ENCODE measurements at places on chromosomes 6 and 20.
A peak's percentile ranks its signal among the peaks of the same experiment; 100 is the strongest.

- no peak for DNase-seq
Observed at GRCh38 chr20:16417001-16417400, 156.2 kb downstream of the KIF16B start.

GRCh38 chr6:73823832-73824231 is 127.8 kb downstream of the CD109 start:
- peak; percentile 17 for DNase-seq

DNA sequence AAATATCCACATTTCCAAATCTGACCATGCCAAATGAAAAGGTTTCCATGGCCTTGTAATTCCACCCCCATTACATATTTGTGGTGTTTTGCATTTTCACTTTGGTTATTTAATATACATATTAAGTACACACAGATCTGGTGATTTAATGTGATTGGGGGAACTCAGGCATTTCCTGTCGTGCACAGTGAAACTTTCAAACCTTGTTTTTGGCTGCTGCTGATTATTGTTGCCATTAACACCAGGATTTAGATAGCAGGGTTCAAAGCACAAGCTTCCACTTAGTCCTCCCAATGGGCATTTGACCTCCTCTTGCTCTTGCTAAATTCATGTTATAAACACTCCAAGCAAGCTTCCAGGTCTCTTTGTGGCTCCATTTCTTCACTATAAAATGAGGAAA is 166.5 kb downstream of the SOBP start:
- DNase-seq: no peak

GRCh38 chr20:61719691-61720347 is 345.9 kb downstream of the TAF4 start:
- no peak for DNase-seq

GRCh38 chr6:97067045-97067444 is 142.5 kb downstream of the KLHL32 start:
- peak; percentile 20 for DNase-seq

DNA sequence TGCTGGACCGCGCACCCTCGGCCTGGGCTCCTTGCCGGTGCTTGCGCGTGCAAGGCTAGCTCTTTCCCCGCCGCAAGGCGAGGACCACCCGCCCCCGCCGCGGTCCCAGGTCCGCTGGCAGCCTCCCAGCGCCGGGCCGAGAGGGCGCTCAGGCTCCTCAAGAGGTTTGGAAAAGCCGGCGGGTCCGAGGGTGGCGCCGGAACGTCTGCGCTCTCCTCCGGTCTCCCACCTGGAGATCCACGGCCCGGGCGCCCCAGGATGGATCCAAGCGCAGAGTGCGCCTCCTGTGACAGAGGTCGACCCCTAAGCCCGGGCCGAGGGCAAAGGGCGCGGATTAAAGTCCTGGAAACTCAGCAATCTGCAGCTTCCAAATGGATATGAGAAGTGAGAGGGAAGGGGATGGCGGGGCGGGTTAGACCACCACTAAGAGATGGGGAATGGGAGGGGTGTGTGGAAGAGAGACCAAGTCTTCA is 575 bp upstream of the MICAL1 start:
- DNase-seq: no peak

DNA sequence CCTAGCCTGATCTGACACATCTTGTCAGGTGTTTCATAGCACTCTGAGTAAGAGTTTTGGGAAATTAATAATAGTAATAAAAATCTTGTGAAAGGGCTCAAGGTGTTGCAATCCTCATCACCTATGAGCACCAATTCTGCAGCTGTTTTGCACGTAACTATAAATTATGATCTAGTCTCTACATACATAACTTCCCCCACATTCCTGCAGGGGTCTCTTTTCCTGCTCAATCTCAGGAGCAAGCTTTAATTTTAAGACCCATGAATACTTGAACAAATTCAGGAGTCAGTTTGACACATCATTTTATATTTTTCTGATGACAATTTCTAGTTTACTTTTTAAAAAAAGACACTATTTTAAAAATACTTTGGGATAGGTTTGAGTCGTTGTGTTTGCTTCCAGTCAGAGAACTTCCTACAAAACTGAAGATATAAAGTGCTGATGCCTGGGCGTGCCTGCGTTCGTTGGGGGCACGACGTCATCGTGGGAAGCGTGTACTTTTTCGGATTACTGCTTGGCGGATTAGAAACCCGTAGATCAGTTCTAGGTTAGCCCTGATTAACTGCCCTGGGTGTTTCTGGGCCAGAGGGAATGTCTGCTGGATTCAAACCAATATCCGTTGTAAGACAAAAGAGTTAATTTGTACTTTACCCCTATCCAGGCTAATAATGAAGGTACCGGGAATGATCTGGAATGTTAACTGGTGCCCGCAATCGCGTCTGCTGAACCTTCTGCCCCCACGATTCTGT is 1.0 kb upstream of the E2F3 start:
- peak; percentile 70 for DNase-seq

DNA sequence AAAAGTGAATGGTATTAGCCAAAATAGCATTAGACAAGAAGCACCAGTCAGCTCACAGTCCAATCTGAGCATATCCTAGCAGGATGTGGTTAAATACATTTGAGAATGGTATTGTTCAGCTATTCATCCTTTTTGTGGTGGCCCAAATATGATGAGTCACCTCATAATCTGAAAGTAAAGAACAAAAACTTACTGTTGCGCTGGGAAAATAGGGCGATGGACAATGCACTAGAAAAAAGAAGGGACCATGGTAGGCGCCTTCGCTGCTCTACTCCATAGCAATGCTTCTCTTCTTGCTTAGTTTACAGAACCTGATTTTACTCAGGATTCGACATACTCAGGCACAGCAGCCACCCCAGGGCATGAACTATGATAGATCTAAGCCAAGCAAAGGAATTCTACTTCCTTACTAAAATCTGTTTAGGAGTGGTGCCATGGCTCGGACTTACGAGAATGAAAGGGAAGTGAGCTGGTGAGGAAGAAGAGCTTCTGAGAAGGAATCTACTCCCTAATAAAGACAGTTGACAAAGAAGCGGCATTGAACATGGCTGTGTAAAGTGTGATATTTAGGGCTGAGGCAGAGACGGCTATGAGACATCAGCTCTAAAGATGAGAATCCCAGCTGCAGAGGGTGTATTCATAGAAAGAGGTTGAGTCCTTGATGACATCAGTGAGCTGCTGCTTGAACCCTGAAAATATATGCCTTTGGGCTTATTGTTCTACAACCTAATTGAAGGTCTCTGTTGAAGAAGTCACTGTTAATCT is 16.6 kb upstream of the FBXO9 start:
- DNase-seq: no peak

- no peak for DNase-seq
Observed at GRCh38 chr20:48734104-48734749, 93.6 kb downstream of the PREX1 start.

All from NCI-H1417 (cell line).